Activated CD8-positive, alpha-beta memory T cell treated with anti-CD3 and anti-CD28 coated beads, Interleukin-2, amount 10 ng/mL, durations not matched to agents 7 days and 5 days (primary cell): ENCODE measurements at places on chromosomes 12 and 14.

DNA sequence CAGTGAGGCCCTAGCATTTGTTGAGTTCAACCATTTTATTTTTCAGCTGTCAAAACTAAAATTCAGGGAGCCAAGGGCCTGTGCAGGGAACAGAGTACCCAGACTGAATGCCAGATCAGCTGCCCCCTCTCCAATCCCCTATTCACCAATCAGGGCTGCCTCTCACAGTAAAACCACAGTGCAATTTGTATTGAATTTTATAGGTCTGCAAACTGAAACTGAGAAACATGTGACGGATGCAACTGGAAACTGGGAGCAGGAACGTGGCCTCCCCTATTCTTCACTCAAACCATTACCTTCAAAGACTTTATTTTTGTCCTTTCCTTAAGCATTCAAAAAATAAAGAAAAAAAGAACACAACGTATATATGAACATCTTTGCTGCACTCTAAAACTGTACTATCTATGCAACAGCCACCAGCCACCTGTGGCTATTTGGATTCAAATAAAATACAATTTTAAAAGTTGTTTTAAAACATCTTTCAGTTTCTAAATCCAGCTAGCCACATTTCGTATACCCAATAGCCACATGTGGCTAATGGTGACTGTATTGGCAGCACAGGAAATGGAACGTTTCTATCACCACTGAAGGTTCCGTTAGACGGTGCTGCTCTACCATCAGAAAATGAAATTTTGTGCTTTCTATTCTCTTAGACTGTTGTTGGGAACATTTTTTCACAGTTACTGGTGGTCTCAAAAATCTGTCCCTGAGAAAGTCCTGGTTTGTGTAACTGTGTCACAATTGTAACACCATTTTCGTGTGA lies 371.3 kb upstream of the FAR2 start:
- peak; percentile 45 for DNase-seq

DNA sequence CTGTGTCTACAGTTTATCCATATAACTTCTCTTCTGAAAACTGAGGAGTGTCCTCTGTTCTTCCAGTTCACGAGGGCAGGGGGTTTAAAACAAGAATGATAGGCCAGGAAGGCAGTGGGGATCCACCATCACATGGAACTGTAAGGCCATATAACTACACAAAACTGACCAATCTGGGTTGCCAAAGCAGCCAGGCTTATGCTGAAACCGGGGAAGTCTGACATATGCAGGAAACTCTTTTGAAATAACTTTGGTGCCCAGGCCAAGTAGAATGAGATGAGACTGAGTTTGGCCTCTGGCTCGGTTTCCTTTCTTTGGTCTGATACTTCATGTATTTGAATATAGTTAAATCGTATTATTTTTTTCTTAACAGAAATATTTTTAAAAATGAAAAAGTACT lies 18.0 kb upstream of the ATF1 start:
- no peak for DNase-seq

DNA sequence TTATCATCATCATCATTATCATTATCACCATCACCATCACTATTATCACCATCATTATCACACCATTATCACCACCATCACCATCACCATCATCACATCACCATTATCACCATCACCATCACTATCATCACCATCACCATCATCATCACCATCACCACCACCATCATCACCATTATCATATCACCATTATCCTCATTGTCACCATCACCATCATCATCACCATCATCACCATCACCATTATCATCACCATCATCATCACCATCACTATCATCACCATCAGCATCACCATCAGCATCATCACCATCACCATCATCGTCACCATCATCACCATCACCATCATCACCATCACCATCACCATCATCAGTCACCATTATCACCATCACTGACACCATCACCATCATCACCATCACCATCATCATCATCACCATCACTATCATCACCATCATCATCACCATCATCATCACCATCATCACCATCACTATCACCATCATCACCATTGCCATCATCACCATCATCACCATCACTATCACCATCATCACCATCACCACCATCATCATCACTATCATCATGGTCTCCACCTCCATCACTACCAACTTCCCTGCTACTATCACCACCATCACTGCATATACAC lies 20.2 kb upstream of the GALNT9 start:
- DNase-seq: no peak

- no peak for DNase-seq
Measured at GRCh38 chr14:57659052-57659451, 165.4 kb upstream of the CCDC198 start.

- DNase-seq: peak; percentile 30
Measured at GRCh38 chr14:65834812-65835211, 422.3 kb downstream of the FUT8 start.

DNA sequence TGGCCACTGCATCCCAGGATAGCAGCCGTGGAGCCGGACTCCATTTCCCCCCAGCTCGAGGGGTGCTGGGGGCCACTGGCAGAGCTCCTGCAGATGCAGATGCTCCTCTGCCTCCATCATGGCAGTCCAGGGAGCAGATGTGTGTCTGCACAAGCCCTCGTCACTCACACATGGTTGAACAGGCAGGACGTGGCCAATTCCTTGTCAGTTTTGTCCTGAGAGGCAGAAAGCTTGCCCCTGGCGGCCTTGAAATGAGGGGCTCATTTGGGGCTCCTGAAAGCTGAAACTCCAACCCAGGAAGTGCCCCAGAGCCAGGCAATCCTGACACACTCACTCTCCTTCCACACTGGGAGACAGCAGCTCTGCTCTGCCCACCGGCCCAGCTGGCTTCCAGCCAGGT lies 100.9 kb upstream of the C14orf180 start:
- DNase-seq: no peak

- no peak for DNase-seq
Measured at GRCh38 chr12:1842183-1842904, 22.0 kb downstream of the LRTM2 start.

- no peak for DNase-seq
Measured at GRCh38 chr14:75299059-75299458, 20.4 kb downstream of the FOS start.

- peak; percentile 68 for DNase-seq
Measured at GRCh38 chr12:29552324-29552927, 54.9 kb upstream of the OVCH1 start.

GRCh38 chr14:35234012-35234805 lies 58.0 kb upstream of the PSMA6 start:
- no peak for DNase-seq

GRCh38 chr12:16610001-16610585 lies 4.1 kb upstream of the LMO3 start:
- DNase-seq: no peak

- no peak for DNase-seq
Measured at GRCh38 chr12:132307976-132308852, 21.2 kb downstream of the GALNT9 start.

DNA sequence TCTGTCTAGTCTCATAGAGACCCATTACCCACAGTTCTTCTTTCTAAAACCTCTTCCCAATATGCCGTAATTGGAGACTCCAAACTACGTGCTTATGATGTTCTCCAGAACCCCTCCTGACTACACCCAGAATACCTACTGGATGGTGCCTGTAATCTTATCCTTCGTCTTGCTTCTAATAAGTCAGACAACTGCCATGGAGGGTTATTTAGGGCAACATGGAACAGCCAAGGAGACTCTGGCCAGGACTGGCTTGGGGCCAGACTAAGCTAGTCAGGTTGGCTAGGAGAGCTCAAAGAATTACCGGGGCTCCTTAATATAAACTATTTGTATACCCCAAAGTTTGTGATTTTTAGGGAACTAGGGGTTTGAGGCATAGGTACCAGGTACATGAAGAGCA lies 6.8 kb downstream of the PFKM start:
- no peak for DNase-seq

DNA sequence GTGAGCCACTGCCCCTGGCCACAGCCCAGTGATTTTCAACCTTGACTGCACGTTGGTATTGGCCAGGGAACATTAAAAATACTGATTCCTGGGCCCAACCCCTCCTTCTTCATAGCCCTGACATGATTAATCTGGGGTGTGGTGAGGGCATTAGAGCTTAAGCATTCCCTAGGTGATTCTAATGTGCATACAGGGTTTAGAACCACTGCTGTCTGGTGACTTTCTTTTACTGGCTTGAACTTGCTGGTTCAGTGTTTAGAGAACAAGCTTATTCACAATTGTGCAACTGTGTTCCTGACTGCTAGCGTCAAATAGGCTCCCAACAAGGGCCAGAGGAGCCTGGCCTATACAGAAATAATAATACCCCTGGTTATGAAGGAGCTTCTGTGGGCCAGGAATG lies 488.8 kb upstream of the CCDC196 start:
- DNase-seq: no peak

DNA sequence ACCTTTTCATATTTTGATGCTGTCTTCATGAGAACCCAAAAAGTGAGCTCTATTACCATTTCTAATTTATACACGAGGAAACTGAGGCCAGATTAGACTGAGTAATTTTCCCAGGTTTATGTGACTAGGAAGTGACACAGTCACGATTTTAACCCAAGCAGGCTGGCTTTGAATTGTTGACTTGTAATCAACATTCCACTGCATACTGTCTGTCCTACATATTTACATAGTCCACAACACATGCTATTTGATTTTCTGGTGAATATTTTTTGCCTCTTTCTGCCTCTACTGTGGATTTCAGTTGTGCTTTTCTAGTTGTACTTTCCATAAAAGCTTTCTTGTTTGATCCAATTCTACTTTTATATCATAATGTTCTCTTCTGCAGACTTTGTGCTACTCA lies 8.2 kb downstream of the TAS2R7 start:
- no peak for DNase-seq

GRCh38 chr12:64716839-64717455 lies 42.3 kb downstream of the GNS start:
- DNase-seq: no peak

GRCh38 chr12:104632724-104633201 lies 176.0 kb downstream of the CHST11 start:
- no peak for DNase-seq

- no peak for DNase-seq
Measured at GRCh38 chr14:103456167-103456835, 66.3 kb downstream of the CKB start.

GRCh38 chr12:47417121-47417520 lies 288.7 kb downstream of the RPAP3 start:
- DNase-seq: no peak

GRCh38 chr12:180445-180844 lies 33.5 kb downstream of the SLC6A12 start:
- DNase-seq: peak; percentile 64

GRCh38 chr12:52821826-52822660 lies 8.1 kb upstream of the KRT4 start:
- DNase-seq: no peak

GRCh38 chr12:45503899-45504298 lies 225.6 kb upstream of the ARID2 start:
- DNase-seq: no peak

GRCh38 chr12:50166799-50167048 lies 445 bp downstream of the CERS5 start:
- DNase-seq: peak; percentile 75

DNA sequence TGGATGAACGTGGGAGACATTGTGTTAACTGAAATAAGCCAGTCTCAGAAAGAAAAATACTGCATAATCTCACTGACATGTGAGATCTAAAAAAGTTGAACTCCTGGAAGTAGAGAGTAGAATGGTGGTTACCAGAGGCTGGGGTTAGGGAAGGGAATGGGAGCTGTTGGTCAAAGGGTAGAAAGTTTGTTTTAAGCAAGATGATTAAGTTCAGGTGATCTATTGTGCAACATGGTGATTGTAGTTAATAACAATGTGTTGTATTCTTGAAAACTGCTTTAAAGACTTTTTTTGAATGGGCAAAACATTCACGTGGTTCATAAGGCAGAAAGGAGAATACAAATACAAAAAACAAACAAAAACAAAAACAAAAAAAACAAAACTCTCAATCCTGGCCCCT lies 460.4 kb upstream of the TBX3 start:
- no peak for DNase-seq

- DNase-seq: peak; percentile 81
Measured at GRCh38 chr12:56631790-56632700, 1.9 kb upstream of the BAZ2A start.

- no peak for DNase-seq
Measured at GRCh38 chr12:27398466-27398865, 48.1 kb upstream of the SMCO2 start.

DNA sequence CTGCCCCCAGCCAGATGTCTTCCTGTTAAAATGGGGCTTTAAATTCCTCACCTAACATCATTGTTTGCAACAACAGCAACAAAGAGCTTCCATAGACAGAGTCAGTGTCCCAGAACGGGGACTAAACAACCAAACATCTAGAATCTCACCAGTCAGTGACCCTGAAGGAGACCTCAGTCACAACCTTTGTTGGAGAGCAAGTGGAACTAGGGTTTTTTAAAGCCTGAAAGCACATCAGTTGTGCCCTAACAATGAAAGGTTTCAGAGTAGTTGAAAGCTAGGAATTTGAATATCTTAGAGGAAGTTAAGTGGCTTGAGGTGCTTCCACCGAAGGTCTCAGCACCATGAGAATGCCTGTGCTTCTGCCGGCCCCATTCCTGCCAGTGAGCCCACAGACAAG lies 5.0 kb upstream of the ALDH2 start:
- no peak for DNase-seq

- DNase-seq: no peak
Measured at GRCh38 chr14:21241218-21241819, 27.9 kb downstream of the HNRNPC start.

DNA sequence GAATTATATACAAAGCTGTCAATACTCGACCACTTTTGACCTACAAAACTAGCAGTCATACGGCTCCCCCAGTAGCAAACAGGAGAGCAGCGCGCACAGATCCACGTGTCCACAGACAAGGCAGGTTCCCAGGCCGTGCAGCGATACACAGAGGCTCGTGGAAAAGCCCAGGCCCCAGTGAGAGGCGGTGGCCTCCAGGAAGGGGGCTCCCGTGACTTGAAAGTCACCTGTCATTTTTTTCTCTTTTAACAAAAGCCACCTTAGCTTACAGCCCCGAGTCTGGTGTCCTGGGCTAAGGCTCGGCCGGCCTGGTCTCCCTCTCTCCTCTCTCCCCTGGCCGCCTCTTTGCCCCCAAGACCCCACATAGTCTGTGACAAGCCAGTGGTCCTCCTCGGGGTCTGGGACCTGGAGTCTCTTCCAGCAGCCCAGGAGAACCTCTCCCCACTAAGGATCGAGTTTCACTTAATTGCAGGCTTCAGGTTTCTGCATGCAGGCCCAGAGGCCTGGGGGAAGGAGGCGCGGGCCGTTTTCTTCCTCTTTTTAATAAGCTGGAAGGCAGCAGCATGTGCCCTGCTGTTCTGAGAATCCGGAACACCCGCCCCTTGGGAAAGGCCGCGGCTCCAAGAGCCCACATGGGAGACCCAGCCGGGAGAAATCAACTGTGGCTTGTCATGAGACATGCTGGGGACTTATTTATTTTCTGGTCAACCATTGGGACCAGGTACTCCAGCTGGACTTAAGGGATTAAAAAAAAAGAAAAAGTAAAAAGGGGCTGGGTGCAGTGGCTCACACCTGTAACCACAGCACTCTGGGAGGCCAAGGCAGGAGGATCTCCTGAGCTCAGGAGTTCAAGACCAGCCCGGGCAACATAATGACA lies 15.9 kb downstream of the NCOR2 start:
- no peak for DNase-seq
